AG04450 (cell line): ENCODE measurements at places on chromosomes 16 and 17.

GRCh38 chr17:34958438-34958837, 2.8 kb downstream of the CCT6B start:
- DNase-seq: no peak

- DNase-seq: no peak
Observed at GRCh38 chr16:48246066-48246465, 1.3 kb downstream of the ABCC11 start.

- DNase-seq: no peak
Observed at GRCh38 chr16:90048737-90049330, 28.3 kb downstream of the PRDM7 start.

GRCh38 chr16:85931596-85932402, 32.8 kb downstream of the IRF8 start:
- DNase-seq: no peak

DNA sequence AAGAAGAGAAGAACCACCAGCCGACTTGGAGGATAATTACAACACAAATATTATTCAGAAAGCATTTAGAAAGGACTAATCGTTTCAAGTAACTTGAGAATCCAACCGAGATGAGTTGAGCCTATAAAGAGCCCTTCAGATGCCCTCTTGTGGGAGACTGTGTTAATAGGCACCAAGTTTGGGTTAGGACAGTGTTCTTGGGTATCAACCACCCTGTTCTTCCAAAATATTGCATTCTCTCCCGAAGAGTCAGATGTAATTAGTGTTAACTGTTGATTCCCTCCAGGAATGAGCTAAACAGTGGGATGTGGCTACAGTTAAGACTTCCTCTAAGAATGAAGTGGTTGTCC, 87.8 kb upstream of the NOL11 start:
- no peak for DNase-seq

DNA sequence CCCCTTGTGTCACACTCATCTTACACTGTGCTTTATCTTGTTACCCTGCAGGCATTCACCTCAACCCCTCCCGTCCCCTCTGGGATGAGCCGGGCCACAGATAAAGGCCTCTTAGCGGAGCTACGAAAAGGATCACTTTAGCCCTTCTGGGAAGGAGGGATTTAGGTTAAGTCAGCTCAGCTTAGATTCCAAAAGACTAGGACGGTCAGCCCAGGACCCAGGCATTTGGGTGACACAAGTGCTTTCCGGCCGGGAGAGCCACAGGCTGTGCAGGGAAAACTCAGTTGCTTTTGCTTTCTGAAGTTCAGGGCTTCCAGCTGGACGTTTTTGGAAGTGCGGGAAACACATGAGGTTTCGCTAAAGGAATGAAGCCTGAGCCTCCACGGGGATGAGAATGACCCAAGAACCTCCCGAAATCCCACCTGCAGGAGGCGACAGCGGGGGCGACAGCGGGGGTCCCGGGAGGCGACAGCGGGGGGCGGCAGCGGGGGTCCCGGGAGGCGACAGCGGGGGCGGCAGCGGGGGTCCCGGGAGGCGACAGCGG, 11.6 kb upstream of the METRNL start:
- no peak for DNase-seq

DNA sequence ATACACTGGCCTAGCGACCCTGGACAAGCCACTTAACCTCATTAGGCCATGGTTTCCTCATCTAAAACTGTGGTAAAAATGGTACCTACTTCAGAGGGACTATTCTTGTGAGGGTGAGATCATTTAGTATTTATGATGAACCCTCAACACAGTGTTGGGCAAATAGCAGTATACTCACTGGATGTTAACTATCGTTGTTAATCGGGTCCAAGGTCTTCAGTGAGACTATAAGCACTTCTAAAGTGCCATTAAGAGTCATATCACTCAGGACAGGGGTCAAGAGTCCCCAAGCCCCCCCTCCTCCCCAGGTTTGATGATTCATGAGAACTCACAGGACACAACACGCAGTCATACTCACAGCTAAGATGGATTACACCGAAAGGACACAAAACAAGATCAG, 11.0 kb downstream of the TK2 start:
- no peak for DNase-seq

GRCh38 chr17:46964315-46965265, 14.5 kb downstream of the RPRML start:
- DNase-seq: no peak

- DNase-seq: no peak
Observed at GRCh38 chr17:18138065-18138749, 29.7 kb downstream of the MYO15A start.

GRCh38 chr16:58638148-58639036, 8.8 kb upstream of the CNOT1 start:
- DNase-seq: peak; percentile 83

GRCh38 chr17:12296209-12296625, 275.5 kb downstream of the MAP2K4 start:
- peak; percentile 24 for DNase-seq

- DNase-seq: no peak
Observed at GRCh38 chr16:55325080-55325447, 1.1 kb downstream of the IRX6 start.

GRCh38 chr16:29860218-29860617, 2.8 kb downstream of the CDIPT start:
- no peak for DNase-seq

- no peak for DNase-seq
Observed at GRCh38 chr16:67760206-67760955, 41.3 kb upstream of the GFOD2 start.

- no peak for DNase-seq
Observed at GRCh38 chr16:68265078-68265920, 973 bp downstream of the SLC7A6 start.
